ENCODE measurements at places on chromosomes 3 and 15.
A peak's percentile ranks its signal among the peaks of the same experiment; 100 is the strongest.

DNA sequence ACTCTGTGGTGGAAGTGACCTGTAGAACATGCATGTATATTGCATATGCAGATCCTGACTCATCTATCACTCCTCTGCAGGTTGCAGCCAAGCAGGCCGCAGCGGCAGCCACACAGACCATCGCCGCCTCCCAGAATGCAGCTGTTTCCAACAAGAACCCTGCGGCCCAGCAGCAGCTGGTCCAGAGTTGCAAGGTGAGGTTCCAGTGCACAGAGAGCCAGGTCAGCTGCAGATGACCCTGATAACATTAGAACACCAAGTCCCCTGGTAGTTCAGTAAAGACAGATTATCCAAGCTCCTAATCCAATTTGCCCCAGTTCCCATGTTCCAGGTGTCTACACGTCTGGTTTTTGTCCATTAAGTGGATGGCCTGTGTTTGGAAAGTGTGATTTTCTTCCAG, 325.1 kb upstream of the TPM1 start:
- DNase-seq = no peak

DNA sequence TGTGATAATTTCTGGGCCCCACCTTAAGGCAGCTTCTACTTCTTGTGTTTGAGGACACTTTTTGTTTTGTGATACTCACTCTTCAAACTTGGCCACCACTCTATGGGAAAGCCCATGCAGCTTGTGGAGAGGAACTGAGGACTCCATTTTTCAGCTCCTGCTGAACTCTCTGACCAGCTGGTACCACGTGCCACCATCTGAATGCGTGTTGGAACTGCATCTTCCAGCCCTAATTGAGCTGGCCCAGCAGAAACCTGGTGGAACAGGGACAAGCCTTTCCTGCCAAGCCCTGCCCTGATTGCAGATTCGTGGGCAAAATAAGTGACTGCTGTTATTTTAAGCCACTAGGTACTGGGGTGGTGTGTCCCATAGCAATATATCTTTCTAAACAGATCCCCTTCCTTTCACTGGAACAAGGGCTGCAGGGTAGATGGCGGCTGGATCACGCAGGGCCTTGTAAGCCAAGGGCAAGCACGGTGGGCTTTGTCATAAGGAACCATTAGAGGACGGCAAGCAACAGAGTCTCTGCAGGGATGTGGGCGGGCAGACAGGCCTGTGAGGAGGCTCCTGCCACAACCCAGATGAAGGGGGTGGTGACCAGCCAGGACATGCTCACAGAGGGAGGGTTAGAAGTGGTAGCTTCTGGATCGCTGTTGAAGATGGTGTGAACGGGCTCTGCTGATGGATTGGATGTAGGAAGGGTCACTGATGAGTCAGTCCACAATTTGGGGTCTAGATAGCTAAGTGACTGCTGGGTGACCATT, 9.5 kb downstream of the H1-8 start:
- DNase-seq = no peak

GRCh38 chr15:31346367-31347066, 19.9 kb downstream of the KLF13 start:
- peak; percentile 82 for DNase-seq

DNA sequence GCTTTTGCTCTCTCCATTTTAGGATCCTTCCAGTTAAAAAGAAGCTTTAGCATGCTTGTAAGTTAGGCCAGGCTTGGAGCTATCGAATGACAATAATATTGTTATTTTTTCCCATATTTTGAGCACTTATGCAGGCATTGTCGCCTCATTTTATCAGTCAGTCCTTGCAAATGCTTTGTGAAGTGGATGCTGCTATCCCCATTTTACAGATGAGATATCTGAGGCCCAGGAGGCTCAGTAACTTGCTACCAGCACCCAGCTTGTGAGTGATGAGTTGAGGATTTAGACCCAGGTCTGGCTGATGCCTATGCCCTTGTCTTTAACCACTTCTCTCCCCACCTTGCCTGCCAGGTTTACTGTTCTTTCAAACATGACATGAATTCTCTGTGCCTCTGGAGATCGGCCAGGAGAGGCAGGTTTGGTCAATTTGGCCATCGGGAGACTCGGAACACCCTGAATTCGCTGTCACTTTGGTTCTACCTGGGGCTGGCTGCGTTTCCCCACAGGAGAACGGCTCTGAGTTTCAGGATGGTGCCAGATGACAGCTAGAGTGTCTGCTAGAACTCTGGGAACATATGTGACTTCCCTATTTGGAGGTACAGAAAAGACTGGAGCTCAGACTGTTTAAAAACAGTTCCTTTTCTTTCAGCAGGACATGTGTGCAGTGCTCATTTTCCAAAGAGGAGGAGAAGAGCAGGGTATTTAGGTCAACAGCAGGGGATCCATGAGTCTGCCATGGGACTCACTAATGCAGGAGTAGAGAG, 25.5 kb upstream of the ZNF710 start:
- DNase-seq = no peak

- no peak for DNase-seq
Measured at GRCh38 chr15:62880278-62880677, 162.3 kb upstream of the TPM1 start.

GRCh38 chr3:172622916-172623700, 87.8 kb downstream of the NCEH1 start:
- DNase-seq = peak; percentile 83

DNA sequence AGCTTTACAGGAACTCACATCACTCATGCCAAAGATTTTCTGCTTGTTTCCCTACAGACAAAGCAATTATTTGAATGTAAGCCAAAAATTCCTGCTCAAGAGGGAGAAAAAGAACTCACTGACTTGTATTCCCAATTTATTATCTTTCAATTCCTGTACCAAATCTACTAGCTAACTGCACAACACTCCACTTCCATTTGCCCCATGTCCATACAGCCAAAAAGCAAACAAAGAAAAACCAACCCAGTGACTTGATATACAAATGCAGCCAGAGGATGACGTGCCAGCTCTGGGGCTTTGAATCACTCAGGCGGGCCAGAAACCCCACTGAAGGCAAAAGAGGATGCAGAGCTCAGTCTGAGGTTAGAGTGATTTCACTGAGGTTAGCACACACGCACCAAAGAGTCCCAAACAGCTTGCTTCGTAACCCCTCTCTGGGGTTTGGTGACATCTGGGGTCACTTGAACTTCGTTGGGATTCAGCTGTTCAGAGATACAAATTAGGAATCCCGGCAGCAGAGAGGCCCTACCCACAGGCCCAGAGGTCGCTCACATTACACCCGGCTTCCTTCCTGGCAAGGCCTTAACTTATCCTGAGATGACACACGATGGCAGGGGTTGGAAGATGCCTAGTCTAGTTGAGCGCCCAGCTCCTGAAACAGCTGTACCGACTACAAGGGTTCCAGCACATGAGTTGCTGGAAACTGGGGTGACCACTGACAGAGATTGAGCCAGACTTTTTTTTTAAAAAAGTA, 1.6 kb downstream of the RFTN1 start:
- peak; percentile 93 for DNase-seq

- peak; percentile 74 for DNase-seq
Measured at GRCh38 chr15:90839187-90840071, 29.0 kb upstream of the FURIN start.

DNA sequence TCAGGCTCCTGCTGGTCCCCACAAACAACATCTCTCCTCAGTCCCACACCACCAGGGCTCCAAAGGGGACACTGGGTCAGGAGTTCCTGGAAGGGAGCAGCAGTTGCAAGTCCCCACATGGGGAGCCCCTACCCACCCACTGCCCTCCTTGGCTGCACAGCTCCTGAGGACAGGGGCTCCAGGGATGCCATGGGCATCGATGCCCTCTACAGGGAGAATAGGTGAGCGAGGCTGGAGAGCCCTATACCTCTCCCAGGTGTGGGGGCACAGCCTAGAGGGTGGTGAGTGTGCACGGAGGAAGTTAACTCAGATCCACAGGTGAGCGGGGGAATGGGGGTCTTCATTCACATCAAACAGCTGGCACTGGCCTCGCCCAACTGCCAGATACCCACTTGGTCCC, 141.2 kb upstream of the LINGO1 start:
- no peak for DNase-seq

- no peak for DNase-seq
Measured at GRCh38 chr3:114093596-114093995, 37.1 kb downstream of the QTRT2 start.

GRCh38 chr15:42716626-42717025, 20.3 kb downstream of the CDAN1 start:
- no peak for DNase-seq

- DNase-seq = peak; percentile 34
Measured at GRCh38 chr15:86609275-86609674, 529.6 kb downstream of the AGBL1 start.

- DNase-seq = no peak
Measured at GRCh38 chr3:120350401-120350941, 1.3 kb upstream of the LRRC58 start.

DNA sequence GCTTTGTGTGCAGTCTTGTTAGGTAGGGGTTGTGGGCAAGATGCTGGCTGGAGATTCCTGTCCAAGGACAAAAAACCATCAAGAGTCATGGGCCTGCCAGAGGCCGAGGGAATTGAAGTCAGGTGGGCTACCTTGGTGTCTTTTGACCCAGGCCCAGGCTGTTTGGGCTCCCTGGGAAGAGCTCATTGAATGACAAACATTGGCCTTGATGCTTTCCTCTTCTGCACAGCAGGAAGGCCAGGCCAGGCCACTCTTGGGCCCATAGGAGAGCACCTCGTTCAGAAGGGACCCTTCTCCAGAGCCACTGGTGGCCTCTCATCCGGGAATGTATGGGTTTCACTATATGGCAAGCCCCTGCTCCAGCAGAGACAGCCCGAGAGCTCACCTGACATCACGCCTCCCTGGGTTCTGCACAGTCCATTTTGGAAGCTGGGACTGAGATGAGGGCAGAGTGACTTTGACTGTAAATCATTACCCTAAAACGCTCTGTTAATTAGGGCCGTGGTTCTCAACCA, 169.1 kb downstream of the NSMCE3 start:
- no peak for DNase-seq

GRCh38 chr3:171491361-171491760, 31.2 kb upstream of the TNIK start:
- DNase-seq = peak; percentile 73

DNA sequence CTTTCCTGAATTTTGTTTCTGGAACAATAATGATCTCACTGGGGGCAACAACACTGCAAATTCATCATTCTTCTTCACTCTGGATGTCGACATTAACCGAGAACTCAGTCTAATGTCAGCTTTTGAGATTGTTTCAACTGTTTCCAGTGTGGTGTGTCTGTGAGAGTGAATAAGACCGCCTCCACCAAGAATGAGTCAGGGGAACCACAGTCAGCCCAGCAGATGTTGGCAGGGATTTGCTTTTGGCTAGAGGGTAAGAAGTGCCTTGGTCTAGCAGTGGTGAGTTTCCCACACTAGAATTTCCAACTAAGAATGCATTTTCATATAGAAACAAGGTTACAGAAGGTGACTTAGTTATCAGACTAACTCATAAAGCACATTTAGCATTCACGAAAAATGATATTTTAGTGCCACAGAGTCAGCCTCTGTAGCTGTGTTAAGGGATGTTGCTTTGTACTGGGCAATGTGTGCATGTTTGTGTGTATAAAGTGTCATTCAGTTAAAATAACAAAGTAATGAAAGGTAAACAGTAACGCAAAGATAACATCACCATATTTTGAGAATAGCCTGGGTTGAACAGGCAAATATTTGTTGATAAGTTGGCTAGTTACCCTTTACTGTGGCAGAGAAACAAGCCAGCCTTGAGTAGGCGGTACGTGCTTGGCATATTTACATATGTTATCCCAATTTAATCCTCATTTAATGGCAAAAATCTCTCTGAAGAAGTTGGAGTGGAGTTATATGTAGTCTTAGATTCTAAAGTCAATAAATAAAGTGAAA, 33.8 kb downstream of the DRD3 start:
- DNase-seq = no peak

DNA sequence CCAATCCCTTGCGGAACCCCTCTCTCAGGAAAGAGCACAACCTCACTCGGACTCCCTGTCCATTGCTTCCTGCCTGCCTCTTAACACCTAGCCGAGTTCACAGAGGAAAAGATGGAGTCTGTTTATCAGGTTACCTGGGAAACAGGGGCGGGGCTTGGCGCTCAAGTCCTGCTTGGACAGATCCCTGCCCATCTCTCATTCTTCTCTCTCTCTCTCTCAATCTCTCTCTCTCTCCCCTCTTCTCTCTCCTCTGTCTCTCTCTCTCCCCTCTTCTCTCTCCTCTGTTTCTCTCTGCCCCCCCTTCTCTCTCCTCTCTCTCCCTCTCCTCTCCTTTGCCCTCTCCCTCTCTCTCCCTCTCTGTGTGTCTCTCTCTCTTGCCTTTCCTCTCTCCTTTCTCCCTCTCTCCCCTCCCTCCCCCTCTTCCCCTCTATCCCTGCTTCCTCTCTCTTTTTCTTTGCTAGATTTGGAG, at the start of gene EFHB:
TSS of gene EFHB (minus strand) at position 120 of the 469 bp plus-strand sequence. CDS start 199 bp downstream, outside the sequence.
- DNase-seq = peak; percentile 70

DNA sequence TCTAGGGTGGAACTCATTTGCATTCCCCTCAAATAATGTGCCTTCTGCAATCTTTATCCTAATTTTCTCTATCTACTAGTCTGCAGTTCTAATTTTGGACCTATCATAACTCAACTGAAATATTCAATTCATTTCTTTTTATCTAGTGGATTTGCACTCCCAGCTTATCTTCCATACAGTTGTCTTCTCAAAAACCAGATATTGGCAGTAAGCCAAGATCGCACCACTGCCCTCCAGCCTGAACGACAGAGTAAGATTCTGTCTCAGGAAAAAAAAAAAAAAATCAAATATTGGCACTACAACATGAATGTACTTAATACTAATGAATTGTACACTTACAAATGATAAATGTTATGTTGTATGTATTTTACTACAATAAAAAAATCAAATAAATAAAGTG, 18.0 kb upstream of the CHMP2B start:
- DNase-seq = no peak

GRCh38 chr3:101195951-101196713, 124.2 kb downstream of the IMPG2 start:
- no peak for DNase-seq

DNA sequence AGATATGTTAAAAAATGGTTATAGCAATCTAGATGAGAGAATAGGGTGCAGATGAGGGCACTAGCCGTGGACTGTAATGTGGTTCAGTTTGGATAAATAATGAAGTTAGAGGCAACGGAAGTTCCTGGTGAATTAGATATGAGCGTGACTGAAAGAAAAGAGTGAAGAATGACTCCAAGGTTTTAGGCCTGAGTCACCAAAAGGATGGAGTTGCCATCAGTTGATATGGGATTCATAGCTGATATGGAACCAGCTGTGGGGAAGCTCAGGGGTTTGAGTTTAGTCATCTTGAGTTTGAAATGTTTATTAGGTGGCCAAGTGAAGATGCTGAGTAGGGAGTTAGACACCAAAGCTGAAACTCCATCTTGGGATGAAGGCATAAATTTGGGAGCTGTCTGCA, 66.2 kb downstream of the SSR3 start:
- DNase-seq = no peak

- DNase-seq = peak; percentile 79
Measured at GRCh38 chr15:98085003-98085639, 124.6 kb downstream of the ARRDC4 start.

DNA sequence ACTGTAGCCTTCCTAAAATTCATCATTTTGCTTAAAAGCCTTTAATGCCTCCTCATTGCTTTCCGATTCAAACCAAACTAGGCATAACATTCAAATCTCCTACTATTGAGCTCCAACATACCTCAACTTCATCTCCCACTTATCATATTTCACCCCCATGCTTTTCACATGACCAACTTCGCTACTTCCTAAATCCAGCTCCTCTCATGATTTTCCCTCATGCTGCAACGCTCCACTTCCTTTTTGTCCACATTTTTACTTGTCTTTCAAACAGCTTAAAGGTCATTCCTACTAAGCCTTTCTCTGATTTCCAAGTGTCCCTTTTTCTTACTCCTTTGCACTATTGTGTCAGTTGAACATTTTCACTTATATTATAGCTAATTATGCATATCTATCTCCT, 20.3 kb upstream of the ANXA2 start:
- no peak for DNase-seq
